NCI-H2171 treated with DMSO at 0.1 percent for 48 hours (cell line): ENCODE measurements at places on chromosomes 6 and 20.
A peak's percentile ranks its signal among the peaks of the same experiment; 100 is the strongest.

GRCh38 chr20:63086421-63087235 lies 79.9 kb upstream of the BHLHE23 start:
- DNase-seq = no peak

GRCh38 chr6:148296771-148297170 lies 45.9 kb upstream of the SASH1 start:
- no peak for DNase-seq

GRCh38 chr6:16352258-16352635 lies 113.9 kb downstream of the GMPR start:
- no peak for DNase-seq

DNA sequence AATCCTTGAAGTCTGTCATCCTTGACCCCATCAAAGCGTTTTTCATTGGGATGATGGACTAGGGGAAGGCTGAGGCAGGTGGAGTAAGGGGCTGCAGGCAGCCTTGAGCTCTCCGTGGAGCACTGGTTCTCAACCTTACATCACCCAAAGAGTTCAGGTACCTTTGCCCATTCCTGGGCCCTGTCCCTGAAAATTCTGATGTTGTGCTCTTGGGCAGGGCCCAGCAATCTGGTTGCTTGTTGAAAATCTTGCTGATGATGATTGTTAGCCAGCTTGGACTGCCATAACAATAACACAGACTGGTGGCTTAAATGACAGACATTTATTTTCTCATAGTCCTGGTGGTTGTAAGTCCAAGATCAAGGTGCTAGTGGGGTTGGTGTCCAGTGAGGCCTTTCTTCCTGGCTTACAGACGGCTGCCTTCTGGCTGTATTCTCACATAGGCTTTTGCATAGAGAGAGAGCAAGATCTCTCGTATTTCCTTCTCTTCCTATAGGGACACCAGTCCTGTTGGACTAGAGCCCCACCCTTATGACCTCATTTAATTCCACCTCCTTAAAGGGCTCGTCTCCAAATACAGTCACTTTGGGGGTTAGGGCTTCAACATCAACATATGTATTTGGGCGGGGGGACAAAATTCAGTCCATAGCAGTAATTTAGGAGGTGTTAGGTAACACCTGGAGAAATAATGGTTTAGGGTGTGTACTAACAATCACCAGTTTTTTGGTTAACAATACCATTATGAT lies 104.9 kb downstream of the PLEKHG1 start:
- no peak for DNase-seq

DNA sequence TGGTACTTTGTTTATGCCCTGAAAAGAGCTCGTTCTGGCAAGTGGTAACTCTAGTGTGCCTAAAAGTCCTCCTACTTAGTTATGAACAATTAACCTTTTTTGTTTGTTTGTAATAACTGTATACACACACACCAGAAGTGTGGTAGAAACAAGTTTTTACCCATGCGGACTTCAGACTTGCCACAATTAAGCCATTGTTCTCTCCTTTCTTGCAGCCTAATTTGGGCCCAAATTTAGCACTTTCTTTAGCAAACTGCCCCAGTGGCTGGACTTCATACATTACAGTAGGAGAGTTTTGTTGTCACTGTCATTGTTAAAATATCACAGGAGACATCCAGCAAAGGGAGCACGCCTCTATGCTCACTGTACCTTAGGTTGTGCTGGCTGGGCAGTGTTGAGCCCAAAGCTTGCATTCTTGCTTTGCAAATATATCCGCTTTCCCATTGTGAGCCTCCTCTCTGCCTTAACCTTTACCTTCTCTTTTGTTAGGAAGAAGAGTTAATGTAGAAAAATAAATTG lies 53.0 kb downstream of the LRRC1 start:
- DNase-seq = no peak

DNA sequence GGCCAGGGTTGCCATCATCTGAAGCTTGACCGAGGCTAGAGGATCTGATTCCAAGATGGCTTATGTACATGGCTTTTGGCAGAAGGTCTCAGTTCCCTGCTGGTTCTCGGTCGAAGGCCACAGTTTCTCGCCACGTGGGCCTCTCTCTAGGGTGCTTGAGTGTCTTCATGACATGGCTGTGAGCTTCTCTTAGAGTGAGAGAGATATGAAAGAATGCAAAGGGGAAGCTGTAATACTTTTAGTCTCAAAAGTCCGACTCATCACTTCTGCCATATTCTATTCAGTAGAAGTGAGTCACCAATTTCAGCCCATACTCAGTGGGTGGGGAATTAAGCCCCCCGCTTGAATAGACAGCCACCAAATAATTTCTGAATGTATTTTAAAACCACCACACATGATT lies 94.2 kb downstream of the UTRN start:
- DNase-seq = no peak

DNA sequence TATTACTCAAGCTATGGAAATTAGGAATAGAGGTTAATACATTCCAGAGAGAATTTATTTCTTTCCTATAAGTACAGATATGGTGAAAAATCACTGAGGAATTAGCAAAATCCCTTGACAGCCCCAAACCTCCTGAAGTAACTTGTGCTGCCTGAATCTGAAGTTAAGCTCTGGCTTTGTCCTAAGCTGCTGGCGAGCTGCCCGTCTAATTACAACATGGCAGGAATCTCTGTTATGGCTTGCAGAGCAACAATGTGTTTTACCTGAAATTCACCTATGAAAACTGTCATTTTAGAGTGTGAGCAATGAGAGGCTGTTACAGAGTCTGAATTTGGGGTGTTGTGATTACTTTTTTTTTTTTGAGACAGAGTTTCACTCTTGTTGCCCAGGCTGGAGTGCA lies 22.5 kb upstream of the IYD start:
- DNase-seq = no peak

- DNase-seq = peak; percentile 91
These were observed 22.6 kb downstream of the BPIFB1 start for GRCh38 chr20:33305589-33306057.

DNA sequence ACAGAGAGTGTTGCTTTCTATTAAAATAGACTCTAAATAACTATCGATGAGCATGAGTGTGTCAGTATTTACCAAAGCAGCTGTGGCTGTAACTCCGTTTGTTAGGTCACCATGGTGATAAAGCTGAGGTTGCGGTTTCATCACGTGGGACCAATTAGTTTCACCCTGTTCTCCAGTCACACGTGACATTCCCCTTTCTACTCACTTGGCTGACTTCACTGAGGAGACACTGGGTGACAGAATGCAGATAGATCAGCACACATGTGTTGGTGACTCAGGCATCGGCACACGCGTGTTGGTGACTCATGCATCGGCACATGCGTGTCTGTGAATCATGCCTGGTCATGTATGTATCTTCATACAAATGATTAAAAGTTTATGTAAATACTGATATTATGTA lies 285.4 kb downstream of the THBS2 start:
- peak; percentile 65 for DNase-seq

- no peak for DNase-seq
These were observed 1343.6 kb upstream of the CITED2 start for GRCh38 chr6:140718021-140718420.

GRCh38 chr6:124056407-124057334 lies 253.0 kb downstream of the NKAIN2 start:
- DNase-seq = no peak

DNA sequence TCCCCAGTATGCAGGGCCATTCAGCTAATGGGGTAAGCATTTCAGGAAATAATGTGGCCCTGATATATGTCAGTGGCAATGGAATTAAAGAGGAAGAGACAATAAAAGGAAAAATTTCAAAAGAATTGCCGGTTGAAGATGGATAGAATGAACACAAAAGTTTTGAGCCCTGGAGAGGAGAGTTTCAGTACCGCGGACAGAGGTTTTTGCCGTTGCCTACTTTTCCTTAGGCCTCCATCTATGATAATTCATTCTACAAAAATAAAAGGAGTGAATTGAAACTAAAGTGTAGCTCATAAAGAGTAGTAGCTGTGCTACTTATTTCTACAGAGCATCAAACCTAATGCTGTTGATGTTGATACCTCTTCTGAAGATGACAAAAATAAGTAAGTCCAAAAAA lies 140.7 kb downstream of the RNASET2 start:
- DNase-seq = no peak

- DNase-seq = no peak
These were observed 88.3 kb downstream of the DTNBP1 start for GRCh38 chr6:15574486-15574885.

- DNase-seq = peak; percentile 30
These were observed 20.4 kb downstream of the HLA-G start for GRCh38 chr6:29847871-29848630.

DNA sequence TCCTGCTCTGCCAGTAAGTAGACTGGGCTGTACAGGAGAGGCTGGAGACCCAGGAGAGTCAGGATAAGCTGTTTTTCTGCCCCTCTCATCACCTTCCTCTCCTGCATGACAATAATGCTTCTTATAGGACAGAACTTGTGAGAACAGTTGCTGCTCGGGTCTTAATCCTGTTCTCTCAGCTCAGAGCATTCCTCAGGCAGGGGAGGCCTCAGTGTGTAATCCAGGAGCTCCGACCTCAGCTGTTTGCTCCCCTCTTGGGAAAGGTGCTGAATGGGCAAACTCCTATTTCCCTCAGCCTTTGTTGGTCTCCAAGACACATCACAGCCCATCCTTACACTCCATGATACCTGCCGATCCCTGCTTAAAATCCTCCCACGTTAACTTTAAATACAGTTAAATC lies 134.9 kb upstream of the LRFN2 start:
- no peak for DNase-seq

GRCh38 chr6:40338306-40338705 lies 248.9 kb downstream of the LRFN2 start:
- DNase-seq = no peak

GRCh38 chr6:165662041-165662748 lies 846 bp downstream of the PDE10A start:
- no peak for DNase-seq

DNA sequence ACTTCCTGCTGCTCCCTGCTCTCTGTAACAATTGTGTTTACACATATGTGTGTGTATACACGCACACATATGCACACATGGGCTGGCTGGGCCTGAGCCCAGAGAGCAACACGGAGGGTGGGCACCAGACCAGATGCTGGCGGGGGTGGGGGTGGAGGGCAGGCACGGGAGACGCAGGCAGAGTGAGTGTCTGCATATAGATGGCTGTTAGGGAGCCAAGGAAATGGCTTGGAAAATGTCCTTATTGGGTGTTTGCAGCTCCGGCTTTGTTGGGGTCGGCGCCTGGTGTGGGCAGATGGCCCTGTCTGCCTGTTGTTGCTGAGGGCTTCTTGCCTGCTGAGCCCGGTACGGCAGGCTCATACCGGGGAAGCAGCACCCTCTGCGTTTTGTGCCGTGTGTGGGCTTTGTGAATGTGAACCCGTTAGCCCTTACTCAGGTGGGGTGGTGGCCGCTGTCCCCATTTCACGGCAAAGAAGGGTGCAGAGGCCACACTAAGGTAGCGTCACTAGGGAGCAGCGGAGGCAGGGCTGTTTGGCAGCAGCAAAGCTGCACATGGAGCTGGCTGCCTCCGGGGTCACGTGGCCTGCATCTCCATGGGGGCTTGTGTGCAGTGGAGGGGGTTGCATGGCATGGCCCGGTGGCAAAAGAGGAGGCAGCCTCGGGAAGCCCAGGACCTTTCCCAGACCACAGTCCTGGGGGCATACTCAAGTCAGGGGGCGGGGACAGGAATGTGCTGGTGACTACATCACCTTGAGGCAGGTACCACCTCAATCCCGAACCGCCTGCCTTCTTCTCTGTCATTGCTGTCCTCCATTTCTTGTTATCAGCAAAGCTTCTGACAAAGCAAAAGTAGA lies 47.4 kb upstream of the SRF start:
- peak; percentile 92 for DNase-seq

DNA sequence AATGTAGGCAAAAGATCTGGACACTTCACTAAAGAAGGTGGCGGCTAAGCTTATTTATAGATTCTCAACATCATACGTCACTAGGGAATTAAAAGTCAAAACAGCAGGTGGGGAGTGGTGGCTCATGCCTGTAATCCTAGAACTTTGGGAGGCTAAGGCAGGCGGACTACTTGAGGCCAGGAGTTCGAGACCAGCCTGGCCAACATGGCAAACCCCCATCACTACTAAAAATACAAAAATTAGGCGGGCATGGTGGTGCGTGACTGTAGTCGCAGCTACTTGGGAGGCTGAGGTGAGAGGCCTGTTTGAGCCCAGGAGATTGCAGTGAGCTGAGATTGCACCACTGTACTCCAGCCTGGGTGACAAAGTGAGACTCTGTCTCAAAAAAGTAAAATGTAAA lies 74.6 kb downstream of the GPX5 start:
- peak; percentile 15 for DNase-seq

GRCh38 chr6:112235956-112236355 lies 18.4 kb downstream of the LAMA4 start:
- no peak for DNase-seq

GRCh38 chr6:17470202-17470937 lies 77.0 kb downstream of the CAP2 start:
- no peak for DNase-seq

DNA sequence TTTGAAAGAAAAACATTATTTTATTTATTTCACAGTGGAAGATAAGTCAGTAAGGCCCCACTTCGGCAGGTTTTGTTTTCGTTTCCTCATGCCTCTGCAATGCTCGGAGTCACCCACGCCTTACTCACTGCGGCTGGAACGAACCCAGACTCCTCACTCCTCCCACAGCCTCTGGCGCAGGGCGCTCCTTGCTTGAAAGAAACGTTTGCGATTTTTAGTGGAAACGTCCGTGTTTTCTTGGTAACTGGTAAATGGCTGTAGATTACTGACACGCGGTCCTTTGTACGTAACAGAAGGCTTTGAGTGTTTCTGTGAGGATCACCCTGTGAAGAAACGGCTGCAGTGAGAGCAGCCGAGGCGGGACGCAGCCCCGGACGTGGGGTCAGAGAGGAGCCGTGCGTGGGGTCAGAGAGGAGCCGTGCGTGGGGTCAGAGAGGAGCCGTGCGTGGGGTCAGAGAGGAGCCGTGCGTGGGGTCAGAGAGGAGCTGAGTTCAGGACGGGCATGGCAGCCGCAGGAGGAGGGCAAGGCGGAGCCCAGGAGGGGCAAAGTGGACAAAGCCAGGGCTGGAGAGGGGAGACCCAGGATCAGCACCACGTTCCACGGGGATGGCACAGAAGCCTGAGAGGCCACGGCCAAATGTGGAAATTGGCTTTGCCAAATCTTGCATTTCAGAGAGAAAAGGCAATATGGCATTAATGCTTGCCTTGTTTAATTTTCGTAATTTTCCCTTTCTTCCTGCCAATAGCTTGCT lies 198.6 kb upstream of the THBS2 start:
- DNase-seq = peak; percentile 1

GRCh38 chr6:163302747-163303146 lies 111.8 kb upstream of the QKI start:
- no peak for DNase-seq

DNA sequence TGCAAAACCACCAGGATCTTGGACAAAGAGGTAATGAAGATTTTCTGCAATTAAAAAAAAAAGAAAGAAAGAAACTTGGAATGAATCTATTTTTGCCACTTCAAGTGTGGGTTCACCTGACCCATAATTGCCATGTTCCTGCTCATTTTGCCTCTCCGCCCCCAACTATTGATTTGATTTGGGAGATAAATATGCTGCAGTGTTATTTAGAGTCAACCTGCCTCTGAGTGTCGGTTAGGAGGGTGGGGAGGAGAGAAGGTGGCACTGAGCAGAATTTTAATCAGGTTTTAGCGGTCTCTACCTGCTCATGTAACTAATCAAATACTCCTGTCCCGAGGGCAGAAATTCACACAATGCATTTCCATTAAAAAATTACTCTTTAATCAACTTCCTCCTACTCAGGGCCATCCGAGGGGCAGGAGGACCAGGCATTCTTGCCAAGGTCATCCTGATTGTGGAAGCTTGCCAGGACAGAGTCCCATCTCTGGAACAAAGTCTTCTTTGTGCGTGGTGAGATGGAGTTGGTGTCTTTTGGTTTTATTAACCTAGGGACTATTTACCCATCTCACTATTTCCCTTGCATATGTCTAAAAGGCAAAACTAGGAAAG lies 300.1 kb downstream of the CDH26 start:
- no peak for DNase-seq

- no peak for DNase-seq
These were observed 7.8 kb downstream of the RAMACL start for GRCh38 chr6:166578536-166579236.
